NCI-H2171 treated with DMSO at 0.1 percent for 48 hours (cell line): ENCODE measurements at places on chromosomes 16 and 17.

DNA sequence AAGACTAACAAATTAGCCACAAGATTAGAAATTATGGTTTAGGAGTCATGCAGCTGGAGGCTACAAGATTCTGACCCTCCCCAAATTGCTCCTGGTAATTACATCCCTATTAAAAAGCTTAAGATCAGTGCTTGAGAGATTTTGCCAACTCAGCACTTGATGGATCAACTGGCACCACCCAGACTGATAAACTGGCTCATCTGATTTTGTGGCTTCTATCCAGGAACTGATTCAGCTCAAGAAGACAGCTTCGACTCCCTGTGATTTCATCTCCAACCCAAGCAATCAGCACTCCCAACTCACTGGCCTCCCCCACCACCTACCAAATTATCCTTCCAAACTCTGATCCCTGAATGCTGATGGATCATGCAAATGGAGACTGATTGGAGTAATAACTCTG is 94.8 kb downstream of the TNFRSF13B start:
- no peak for DNase-seq

DNA sequence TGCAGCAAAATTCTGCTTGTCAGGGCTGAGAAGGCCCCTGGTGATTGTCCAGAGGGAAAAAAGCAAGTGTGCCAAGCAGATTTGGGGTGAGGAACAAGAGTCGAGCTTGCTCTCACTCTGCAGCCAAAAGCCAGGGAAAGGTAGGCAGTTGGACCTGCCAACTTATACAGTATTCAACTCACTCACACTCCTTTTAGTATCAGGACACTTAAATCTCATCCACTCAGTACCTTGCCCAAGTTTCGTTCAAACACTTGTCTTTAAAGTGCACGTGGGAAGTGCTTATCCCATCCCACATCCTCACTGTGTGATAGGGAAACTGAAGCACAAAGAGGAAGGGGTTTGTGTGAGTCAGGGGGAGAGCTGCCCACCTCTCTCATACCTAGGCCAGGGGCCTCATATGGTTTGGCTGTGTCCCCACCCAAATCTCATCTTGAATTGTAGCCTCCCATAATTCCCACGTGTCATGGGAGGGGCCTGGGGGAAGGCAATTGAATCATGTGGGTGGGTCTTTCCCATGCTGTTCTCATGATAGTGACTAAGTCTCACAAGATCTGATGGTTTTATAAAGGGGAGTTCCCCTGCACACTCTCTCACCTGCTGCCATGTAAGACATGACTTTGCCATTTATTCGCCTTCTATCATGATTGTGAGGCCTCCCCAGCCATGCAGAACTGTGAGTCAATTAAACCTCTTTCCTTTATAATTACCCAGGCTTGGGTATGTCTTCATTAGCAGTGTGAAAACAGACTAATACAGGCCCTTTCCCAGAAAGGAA is 25.6 kb upstream of the CES5A start:
- no peak for DNase-seq

DNA sequence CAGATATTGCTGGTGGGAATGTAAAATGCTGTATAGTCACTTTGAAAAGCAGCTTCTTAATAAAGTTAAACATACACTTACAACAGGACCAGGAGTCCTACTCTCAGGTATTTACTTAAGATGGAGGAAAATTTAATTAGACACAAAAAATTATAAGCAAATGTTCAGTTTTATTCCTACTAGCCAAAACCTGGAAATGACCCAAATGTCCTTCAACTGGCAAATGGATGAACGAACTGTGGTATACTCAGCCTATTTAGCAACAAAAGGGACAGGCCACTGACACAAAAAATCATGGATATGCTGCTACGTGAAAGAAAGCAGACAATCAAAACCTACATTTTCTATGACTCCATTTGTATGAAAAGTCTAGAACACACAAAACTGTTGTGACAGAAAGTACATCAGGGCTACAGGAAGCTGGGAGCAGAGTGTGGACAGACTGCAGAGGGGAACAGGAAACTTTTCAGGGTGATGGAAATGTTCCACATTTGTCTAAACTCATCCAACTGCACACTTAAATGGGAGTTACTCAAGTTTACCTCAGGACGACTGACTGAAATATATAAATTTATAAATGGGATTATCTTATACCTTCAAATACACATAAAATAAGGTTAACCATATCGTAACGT is 49.3 kb upstream of the MNT start:
- DNase-seq, result no peak

DNA sequence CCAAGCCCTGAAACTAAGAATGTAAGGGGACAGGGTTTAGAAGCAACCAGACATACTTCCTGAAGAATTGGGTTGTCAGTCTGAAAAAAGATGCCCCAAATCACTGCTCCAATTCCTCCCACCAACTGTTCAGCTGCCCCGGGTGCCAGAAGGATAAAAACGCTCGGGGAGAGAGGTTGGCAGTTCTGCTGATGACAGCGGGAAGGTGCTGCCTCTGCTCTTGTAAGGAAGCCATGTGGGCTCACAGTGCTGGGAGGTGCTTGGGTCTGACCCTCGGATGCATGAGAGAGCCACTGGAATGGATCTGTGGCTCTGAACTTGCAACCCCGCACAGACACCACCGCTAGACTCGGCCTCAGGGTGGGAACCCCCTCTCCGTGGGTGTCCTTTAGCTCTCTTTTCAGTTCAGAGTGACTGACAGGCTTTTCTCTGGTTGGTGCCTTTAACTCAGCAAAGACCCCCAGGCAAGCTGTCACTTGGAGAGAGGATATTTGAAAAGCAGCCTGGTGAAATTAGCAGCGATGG is 364.8 kb upstream of the RBFOX1 start:
- no peak for DNase-seq

- DNase-seq, result no peak
Measured at GRCh38 chr17:11882716-11883115, 114.6 kb downstream of the ZNF18 start.

GRCh38 chr17:77768248-77768852 is 190.2 kb upstream of the TNRC6C start:
- no peak for DNase-seq

DNA sequence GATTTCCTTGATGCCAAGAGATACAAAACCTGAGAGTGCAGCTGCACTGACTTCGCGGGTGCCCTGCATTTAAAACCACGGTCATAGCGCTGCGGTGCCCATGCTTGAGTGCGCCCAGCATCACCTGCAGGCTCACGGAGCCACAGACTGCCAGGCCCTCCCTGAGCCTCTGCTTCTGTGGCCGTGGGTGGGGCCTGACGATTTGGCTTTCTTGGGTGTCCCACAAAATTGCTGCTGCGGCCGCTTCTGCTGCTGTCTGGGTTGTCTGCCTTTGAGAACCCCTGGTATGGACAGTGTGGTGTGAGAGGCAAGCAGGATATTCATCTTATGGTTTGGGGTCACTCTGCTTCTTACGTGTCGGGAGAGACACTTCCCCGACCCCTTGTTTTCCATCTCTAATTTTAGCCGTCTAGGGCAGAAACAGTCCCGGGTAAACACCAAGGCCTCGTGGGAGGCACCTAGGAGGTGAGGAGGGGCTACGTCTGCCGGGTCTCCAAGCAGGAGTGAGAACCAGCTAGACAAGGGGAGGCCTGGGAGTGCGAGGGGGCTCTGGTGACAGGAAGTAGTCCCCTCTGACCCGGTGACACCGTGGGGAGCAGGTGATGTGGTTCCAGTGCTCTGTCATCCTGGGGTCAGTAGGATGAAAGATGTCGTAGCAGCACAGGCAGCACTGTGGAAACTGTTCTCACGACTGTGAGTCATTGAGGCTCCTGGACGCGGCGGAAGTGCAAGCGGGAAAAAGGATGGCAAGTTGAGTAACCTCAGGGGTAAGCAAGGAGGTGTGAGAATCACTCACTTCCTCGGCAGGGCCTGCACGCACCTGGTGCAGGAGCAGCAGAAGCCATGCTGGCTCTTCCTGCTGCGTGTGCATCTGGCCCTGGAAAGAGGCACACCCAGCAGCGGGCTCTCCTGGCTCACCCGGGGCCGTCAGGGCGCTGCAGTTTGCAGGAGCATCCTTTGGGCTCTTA is 176.3 kb downstream of the RPTOR start:
- peak; percentile 74 for DNase-seq

GRCh38 chr17:60827943-60828342 is 150.3 kb downstream of the BCAS3 start:
- no peak for DNase-seq

DNA sequence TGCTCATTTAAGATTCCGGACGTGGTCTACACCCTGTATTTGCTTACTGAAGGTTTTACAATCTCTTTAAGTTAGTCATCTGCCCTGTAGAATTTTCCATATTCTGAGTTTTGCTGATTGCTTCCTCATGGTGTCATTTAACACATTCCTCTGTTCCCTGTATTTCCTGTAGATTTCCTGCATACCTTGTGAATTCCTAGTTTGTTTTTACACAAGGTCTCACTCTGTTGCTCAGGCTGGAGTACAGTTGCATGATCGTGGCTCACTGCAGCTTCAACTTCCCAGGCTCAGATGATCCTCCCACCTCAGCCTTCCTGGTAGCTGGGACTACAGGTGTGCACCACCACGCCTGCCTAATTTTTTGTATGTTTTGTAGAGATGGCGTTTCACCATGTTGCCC is 66.8 kb downstream of the CMIP start:
- no peak for DNase-seq

GRCh38 chr16:88403794-88404581 is 21.2 kb downstream of the ZNF469 start:
- no peak for DNase-seq

- no peak for DNase-seq
Measured at GRCh38 chr17:44687756-44688155, 1.8 kb downstream of the CCDC43 start.

DNA sequence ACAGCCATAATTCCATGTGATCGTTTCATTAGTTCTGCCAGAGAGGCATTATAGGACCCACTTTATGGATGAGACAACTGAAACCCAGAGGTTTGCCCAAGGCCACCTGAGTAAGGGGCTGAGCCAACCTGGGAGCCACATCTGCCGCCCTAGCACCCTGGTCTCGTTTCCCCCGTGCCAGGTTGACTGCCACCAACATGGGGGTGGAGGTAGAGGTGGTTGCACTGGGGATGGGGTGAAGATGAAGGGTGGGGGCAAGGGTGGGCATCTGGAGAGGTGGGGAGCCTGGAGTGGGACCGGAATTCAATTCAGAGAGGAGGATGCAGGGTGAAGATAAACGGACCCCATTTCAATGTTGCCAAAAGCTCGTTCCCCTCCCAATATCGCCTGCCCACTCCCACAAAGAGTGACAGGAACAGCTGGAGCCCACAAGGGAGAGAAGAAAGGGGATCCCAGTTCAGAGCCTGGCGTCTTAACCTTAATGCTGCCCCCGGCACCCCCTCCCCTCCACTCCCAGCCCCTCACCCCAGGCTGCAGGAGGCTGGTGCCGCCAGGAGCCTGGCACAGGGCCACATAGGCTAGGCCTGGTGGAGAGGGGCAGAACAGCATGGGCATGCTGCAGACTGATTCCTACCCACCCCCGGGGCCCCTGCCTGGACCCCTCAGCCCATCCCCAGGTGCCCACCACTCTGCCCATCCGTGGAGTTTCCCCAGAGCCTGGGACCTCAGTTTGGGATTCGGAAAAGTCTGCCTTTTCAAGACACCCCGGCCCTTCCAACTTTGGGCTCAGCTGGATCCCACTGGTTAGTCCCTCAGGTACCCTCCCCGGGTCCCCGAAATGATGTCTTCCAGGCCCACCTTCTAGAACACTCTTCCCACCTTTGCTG is 29.6 kb downstream of the NGFR start:
- DNase-seq, result peak; percentile 12

DNA sequence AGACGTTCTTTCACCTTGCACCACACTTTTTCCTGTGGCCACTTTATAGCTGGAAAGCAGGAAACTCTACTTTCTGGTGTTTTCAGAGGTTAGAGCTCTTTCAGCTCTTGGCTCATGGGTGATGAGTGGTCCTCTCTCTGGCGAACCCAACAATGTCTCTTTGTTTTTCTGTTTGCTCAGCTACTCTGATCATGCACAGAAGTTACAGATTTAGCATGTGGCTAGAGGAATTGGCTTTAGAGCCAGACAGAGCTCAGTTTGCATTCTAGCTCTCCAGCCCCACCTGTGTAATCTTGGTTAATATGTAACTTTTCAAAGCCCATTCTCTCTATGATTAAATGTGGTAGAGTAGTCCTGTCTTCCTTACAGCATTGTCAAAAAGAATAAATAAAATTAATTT is 225.2 kb downstream of the HAPSTR1 start:
- no peak for DNase-seq

DNA sequence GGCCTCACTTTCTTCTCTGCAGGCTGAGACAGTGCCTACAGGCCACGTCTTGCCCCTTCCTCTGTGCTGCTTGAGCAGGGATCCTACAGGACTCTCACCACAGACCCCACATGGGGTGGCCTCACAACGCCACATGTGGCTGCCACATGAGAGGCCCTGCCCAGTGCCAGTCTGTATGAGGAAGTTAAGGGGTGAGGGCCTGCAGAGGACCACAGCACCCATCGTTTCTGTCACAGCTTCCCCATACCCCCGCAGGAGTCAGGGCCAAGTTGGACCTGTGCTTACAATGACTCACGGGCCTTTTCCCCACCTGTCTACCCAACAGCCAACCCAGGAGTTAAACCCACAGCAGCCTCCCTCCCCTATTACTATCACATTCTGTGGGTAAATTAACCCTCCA is 2.9 kb upstream of the GSDMB start:
- DNase-seq, result no peak

DNA sequence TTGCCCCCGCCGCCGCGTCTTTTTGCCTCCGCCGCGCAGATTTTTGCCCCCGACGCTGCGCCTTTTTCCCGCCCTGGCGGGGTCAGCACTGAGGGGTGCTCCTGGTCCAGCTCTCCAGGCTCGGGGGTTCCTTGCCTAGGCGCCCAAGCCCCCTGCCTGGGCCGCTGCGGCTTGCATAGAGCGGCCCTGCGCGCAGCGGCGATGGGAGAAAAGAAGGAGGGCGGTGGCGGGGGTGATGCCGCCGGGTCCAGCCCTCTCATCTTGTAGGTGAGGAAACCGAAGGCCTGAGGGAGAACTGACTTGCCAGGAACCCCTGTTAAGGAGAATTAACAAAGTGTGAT is 330.8 kb upstream of the WSB1 start:
- DNase-seq, result no peak

DNA sequence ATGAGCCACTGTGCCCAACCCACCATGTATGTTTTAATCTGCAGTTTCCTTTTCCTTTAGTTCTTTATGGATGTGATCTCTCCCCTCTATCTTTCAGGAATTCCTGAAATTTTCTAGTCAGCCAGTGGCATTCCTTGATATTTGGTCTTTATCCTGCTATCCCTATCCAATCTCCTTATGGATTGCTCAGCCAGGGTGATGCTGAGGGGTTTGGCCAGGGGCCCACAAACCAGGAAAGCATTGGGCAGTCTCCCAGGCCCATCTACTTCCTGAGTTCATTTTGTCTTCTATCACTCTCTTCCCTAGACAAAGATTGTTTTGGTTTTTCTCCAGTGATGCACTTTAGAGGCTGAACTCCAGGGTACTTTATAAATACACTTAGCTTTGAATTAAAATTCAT is 115.9 kb downstream of the KATNIP start:
- no peak for DNase-seq

- no peak for DNase-seq
Measured at GRCh38 chr17:50882851-50883250, 16.7 kb upstream of the TOB1 start.
